ENCODE measurements at places on chromosomes 4 and X.
A peak's percentile ranks its signal among the peaks of the same experiment; 100 is the strongest.

DNA sequence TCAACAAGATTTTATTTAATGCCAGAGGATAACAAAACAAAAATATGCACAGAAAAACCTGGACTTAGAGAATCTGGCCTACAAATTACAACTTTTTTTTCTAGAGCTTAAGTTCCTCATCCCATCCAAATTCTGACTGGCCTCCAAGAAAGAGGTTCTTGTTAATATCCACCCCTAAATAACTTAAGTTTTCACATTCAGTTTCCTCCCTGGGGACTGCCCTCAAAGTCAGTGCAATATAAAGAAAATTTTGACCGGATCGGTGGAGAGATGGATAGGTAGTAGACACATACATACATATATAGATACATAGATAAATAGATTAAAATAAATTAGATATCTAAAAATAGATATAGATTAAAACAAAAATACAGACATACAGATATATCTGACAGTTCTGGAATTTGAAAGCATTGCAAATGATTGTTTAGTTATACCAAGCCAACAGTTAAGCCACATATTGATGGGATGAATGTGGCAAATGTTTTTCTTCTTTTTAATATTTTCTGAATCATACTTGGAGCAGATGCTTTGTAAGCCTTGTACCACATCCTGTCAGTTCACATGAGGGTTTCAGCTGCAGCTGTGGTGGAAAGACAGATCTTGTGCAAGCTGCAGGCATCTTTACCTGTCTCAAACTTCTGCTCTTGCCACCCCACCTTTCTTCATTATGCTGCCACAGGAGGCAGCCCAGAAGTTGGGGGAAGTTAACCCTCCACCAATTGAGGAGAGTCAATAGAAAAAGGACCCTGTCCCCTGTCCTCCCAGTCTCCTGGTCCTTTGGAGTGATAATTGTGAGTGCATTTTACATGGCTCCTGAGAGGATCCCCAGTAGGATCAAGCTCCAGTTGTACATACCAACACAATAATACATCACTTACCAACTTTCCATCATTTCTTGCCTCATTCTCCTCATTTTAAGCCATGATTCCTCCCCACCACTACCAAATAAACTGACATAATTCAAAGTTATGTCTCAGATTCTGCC, 58.5 kb upstream of the PRDM8 start:
- DNase-seq, result no peak

DNA sequence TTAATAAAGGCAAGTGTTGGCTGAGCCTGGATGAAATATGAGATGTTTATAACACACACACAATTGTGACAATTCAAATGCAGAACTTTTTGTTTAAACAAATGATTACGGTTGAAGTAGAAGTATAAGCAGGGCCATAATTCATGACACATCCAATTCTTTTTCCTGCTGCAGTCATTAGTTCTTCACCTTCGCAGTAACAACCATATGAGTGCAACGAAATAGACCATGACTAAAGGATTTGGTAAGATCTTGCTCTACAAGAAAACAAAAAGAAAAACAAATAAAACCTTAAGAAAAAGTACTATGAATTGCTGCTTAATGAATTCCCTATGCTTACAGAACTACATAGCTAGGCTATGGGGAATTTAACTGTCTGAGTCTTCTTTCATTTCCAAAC, 13.9 kb upstream of the BMPR1B start:
- no peak for DNase-seq

GRCh38 chrX:130418066-130418465, 16.3 kb downstream of the RBMX2 start:
- no peak for DNase-seq

DNA sequence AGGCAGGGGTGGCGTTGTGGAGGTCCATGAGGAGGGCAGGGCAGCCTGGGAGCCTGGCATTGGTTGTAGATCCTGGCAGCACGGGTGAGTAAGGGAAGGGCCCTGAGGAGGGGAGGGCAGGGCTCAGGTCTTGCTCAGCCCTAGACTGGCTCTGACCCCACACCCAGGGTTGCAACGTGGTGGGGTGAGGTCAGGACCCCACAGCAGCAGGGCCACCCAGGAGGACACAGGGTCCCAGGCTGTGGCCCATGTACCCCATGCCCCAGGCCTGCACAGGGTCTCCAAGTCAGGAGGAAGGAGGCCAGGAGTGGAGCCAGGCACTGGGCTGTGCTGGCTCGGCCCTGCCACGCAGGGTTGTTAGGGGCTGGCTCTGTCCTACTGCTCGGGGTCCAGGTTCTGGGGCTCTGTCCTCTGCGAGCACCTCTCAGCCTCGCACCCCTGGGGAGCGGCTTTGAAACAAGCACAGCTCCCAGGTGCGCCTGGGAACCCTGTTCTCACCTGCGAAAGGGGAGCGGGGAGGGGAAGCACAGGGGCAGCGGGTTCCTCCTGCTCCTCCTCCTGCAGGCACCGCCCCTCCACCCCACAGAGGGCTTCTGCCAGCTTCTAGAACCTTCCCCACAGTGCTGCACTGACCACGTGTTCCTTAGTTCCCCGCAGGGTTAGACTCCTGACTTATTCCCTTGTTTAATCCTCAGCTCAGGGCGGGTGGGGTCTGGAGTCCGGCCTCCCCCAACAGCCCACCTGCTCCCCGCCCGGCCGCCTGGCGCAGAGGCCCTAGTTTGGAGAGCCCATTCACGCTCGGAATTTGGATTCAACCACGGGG, 20.4 kb downstream of the MSANTD1 start:
- DNase-seq, result no peak

DNA sequence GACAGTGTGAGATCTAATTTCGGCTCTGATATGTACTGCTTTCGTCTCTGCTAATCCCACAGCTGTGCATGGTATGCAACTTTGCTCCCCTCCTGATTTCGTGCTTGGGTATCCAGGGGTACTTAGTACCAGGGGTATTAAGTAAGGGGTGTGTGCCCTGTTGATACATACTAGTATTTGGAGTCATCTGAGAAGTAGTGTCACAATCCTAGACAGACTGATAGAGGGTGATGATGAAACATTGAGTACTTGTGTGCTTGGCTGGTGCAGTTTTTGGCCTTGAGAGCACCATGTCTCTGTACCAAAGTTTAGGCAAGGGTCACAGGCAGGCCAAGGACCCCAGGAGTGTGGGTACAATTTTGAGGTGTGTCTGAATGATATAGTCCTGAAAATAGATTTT, 10.9 kb downstream of the GPAT3 start:
- DNase-seq, result no peak

DNA sequence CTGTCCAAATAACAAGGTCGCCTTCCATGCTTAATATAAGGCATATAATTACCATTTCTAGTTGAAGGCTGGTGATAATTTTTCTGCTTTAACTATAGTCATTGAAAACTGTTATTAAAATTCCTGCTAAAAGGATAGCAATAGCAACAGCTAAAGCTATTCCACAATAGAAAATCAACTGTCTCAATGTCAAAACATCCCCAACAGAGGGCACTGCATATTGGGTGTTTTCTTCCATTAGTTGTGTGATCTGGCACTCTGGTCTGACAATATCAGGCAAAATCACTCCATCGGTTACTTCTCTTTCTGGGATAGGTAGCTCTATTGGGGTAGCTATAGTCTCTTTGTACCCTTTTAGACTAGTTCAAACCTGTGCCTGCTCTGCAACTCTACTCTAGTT, 53.5 kb downstream of the TMPRSS11F start:
- DNase-seq, result no peak

DNA sequence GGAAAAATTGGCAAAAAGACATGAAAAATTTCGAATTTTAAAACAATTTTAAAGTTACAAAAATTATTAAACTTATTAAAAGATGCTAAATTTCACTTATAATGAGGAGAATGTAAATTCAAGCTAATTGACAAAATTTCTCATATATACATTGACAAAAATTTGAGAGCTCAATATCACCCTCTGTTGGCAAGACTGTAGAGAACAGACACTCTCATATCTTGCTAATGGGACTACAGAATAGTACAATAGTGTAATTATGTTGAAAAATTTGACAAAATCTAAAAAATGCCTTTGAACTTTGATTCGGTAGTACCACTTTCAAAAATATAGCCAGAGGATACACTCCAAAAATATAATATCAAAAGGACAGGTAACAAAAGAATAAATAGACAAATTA, 29.8 kb downstream of the DCAF8L2 start:
- DNase-seq, result no peak

GRCh38 chrX:65837875-65838549, 170.6 kb downstream of the MSN start:
- no peak for DNase-seq

GRCh38 chrX:114842181-114842580, 175.2 kb downstream of the IL13RA2 start:
- no peak for DNase-seq

GRCh38 chr4:184645904-184646610, 3.2 kb downstream of the CASP3 start:
- DNase-seq, result no peak

GRCh38 chr4:176533159-176533558, 213.4 kb downstream of the SPCS3 start:
- DNase-seq, result no peak

DNA sequence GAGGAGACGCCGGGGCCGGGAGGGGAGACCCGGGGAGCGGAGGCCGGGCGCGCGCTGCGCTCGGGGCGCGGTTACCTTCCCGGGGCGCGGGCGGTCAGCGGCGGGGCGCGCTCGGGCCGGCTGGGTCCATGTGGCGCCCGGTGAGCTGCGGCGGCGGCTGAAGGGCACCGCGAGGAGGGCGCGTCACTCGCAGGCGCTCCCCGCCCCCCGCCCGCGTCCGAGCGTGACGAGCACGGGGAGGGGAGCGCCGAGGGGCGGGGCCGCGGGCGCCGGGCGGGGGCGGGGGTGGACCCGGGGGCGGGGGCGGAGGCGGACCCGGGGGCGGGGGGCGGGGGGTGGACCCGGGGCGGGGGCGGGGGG, at the start of gene CPLX1:
Gene CPLX1, minus strand, starts transcription at position 159 of the 360 bp plus-strand sequence. CDS start 1,607 bp downstream, outside the sequence.
- DNase-seq, result no peak

GRCh38 chr4:725391-726234, 20.0 kb downstream of the PCGF3 start:
- DNase-seq, result no peak

DNA sequence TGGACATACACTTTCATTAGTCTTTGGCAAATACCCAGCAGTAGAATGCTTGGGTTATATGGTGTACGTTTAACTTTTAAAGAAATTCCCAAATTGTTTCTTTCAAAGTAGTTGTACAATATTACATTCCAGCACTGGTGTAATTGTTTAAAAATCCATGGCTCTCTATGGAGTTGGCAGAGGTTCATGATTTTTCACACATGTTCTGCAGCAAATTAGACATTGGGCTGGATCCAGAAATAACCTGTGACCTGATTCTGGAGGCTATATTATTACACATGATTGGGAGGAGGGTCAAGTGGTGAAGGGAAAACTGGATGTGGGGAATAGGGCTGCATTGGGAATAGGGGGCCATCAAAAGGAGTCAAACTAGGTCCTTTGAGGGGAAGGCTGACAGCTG, 41.9 kb downstream of the MAMLD1 start:
- DNase-seq, result no peak

DNA sequence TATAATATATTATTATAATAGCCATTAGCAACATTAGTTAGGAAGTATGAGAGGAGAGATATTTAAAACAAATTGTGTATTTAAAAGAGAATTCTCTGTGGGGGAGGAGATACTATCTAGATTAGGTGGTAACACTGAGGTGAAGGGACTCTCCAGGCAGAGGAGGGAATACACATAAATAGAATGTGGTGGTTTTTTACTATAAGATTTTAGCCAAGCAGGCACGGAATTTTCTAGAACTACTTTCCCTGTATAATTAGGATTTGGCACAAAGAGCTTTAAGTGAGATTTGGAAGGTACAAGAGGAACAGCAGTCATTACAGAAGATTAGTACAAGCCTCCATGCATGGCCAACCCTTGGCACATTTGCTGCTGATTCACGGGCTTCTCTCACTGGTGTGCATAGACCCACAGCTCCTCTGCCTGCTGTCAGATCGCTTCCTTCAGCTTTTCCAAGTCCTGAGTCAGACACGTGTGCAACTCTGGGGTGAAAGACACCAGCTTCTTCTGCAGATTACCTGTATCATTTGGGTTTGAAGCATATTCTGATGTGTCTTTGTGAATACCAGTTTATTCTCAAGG, 685.5 kb downstream of the KCTD8 start:
- peak; percentile 36 for DNase-seq

GRCh38 chr4:14428125-14428524, 574.2 kb upstream of the CPEB2 start:
- no peak for DNase-seq

DNA sequence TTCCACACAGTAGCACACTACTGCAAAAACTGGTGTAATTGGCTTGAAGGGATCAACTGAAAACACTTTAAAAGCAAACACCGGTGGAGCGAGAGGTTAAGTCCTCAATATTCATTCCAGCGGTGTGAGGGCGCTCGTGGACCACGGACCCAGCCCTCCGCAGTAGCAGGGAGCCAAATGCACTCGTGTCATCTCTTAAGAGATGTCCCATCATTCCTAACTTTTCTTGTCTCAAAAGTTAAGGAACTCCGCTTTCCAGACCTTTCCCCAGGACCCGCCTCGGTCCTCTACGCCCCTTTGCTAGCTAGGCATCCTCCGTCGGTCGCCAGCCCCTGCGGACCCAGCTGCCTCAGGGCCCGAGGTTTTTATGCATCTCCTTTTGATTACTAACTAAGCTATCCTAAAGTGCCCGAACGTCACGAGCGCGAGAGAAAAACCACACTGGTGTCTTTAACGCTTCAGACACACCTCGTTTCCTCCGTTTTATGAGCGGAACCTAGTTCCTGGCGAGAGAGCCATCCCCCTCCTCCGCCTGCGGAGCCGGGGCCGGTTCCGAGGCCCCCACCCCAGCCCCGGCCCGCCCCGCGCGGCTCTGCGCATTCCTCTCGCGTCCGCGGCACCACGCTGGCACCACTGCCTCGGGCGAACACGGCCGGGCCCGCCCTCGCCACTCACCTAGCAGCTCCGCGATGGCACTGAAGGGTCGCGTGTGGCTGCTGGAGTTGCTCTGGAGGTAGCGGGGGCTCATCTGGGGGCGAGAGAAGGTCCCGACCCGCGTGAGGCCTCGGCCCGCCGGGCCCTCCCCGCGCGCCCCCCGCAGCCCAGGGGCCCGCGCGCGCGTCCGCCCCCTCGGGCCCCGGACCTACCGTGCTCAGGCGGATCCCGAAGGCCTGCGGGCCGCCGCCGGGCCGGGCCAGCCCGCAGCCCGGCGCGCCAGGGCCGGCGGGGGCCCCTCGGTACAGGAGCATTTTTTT, 723 bp downstream of the MORC4 start:
- peak; percentile 26 for DNase-seq

GRCh38 chr4:83334425-83335241, at the start of gene HPSE:
HPSE (minus strand) TSS chr4:83334848; CDS start chr4:83334782, 66 bp downstream.
- peak; percentile 41 for DNase-seq

DNA sequence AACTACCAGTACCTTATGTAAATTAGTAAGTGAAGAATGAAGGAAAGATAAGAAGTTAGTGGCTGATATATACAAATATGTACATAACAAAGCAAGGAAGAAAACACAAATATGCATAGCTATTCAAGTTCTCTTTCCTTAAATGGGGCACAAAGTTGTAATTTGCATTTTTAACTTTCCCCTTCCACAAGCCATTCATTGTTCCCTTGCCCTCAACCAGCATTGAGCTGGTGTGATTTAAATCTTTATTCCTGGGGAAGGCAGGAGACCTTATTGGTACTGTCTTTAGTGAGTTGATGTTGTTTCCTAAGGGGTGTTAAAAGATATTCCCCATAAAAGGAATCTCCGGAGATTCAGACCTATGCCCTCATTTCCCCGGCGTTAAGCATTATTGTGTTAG, 735.3 kb downstream of the PCDH18 start:
- no peak for DNase-seq

- DNase-seq, result no peak
Observed at GRCh38 chrX:30748342-30748960, 95.2 kb downstream of the GK start.

GRCh38 chr4:117691572-117692351, 342.5 kb upstream of the NDST3 start:
- DNase-seq, result peak; percentile 20

Data from NCI-H524 treated with DMSO at 0.1 percent for 48 hours (cell line).